Heart right ventricle (tissue), 16 donors: ENCODE measurements at places on chromosomes 1 and 21.
A peak's percentile ranks its signal among the peaks of the same experiment; 100 is the strongest.

GRCh38 chr1:93106226-93106625, 27.1 kb downstream of the MTF2 start:
- DNase-seq = no peak

GRCh38 chr1:237386362-237387143, 344.6 kb downstream of the RYR2 start:
- DNase-seq = no peak

- DNase-seq = no peak
These were observed 66.6 kb upstream of the CACHD1 start for GRCh38 chr1:64403331-64403730.

GRCh38 chr1:233261695-233262094, 33.8 kb downstream of the PCNX2 start:
- DNase-seq = no peak

- no peak for DNase-seq
These were observed 28.3 kb upstream of the A3GALT2 start for GRCh38 chr1:33349081-33349759.

- DNase-seq = no peak
These were observed 5.3 kb downstream of the CLCA2 start for GRCh38 chr1:86429122-86429725.

- DNase-seq = no peak
These were observed 14.9 kb upstream of the HJV start for GRCh38 chr1:146036241-146036964.

GRCh38 chr1:224609333-224609732, 6.8 kb upstream of the CNIH3 start:
- no peak for DNase-seq

- no peak for DNase-seq
These were observed 57.4 kb downstream of the UCK2 start for GRCh38 chr1:165884690-165885304.

GRCh38 chr1:38790422-38791163, 69.0 kb downstream of the RRAGC start:
- DNase-seq = no peak

GRCh38 chr1:93151474-93151873, 28.7 kb downstream of the TMED5 start:
- no peak for DNase-seq

GRCh38 chr1:53535846-53536245, 76.6 kb downstream of the DMRTB1 start:
- DNase-seq = no peak

GRCh38 chr1:158102881-158103674, 77.6 kb upstream of the CD1D start:
- DNase-seq = no peak

DNA sequence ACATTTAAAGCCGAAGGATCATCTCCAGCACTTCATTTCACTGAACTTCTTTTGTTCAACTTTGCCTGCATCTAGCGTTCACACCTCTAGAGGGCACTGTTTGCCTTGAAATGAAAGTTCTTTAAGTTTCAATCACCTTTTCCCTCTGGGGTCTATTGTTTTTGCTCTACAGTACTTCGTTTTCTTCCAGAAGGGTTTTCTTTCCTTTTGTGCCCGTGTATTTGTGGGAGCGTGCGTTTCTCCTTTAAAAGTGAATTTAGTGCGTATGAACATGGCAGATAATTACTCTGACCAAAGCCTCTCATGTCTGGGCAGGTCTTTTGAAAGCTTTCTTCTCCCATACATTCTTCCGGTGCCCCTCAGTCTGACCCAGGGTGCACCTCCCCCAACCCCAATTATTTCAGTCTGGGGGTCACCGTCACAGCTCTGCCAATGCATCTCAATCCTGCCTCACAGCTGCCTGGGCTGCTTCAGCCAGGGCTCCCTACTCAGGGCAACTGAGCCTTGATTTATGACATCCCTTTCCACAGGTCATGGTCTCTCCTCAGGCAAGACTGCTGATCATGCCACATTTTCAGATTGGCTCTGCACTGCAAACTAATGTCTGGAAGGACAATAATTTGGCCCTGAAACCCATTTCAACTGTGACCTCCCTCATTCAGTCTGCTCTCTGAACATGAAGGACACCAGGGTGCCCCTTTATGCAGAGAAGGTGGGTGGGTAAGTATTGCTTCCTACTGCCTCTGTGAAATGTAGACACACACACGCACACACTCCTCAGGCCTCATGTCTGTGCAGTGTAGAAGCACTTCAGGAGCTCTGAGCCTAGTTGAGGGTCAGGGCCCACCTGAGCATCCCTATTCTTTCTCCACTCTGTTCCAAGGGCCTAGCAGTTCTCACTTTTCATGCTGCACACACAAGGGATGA, 88.6 kb downstream of the NUF2 start:
- DNase-seq = no peak

GRCh38 chr1:78387871-78388270, 102.9 kb upstream of the PTGFR start:
- no peak for DNase-seq

- DNase-seq = no peak
These were observed 107.3 kb downstream of the TOMM20 start for GRCh38 chr1:235021321-235021720.

DNA sequence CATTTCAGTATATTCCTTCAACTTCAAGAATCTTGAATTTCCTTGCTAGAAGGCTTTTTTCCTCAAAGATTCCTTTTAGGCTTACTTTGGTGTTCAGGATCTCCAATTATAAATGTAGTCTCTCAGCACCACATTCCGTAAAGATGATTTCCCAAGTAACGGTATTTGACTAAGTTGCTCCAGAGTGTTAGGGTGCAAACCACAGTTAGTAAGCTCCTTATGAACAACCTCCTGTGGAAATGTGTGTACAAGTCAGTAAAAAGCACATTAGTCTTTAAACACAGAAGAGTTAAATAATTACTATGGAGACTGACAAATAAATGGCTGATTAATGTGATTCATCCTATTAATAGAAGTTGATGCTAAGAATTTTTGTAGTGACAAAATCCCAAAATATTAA, 10.3 kb downstream of the DONSON start:
- no peak for DNase-seq

DNA sequence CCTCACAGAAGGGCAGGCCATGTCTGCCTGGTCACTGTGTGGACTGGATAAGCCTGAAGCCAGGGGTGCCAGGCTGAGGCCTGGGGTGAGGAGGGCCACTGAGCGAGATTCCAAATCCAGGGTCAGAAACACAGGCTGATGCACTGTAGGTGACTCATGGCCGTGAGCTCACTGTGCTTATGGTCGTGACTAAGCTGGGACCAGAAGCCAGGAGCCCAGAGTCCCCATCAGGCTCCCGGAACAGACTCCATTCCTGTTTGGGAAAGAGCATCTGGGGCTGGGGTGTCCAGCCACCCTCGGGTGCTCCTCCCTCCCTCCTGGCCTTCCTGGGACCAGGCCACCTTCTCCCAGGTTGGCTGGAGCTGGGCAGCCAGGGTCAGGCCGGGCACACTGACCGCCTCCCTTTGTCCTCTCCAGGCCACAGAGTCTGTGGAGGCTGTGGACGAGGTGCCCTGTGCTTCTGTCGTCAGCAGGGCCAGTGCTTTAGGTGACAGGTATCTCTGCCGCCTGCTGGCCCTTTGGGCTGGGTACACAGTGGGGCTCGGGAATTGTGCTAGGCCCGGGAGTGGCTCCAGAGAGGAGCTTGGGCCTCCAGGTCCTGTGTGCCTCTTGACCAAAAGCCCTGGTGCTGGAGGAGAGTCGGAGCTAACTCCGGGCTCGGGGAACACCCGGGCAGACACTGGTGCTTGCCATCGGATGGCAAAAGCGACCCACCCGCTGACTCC, 36.7 kb downstream of the AJAP1 start:
- no peak for DNase-seq

GRCh38 chr1:118333601-118334210, 148.7 kb upstream of the SPAG17 start:
- no peak for DNase-seq

DNA sequence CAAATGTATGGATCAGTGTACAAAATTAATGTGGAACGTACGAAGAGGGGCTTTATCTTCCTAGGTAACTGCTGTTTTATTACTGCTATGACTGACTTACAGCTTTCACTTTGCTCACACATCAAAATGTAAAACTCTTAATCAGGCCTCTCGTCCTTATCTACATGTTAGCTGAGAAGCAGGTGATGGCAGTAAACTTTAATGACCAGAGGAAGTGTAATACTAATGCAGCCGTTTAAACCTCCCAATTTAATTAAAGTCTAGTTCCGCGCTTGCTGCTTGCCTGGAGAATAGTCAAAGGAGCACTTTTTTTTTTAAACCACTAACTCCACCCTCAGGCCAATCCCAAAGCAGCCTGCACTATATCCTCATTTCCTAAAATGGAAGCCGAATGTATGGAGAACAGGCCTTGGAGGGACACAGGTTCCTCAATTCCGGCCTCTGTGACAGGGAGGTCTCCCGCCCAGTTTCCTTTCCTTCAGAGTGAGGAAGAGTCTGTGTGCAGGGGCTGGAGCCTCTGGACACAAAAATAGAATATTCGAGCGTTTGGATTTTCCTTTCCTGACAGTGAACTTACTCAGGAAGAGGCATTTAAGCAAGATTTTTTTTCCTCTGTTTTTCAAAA, 36.7 kb upstream of the RASAL2 start:
- DNase-seq = no peak

GRCh38 chr21:38945545-38946245, 140.0 kb downstream of the ETS2 start:
- DNase-seq = no peak

DNA sequence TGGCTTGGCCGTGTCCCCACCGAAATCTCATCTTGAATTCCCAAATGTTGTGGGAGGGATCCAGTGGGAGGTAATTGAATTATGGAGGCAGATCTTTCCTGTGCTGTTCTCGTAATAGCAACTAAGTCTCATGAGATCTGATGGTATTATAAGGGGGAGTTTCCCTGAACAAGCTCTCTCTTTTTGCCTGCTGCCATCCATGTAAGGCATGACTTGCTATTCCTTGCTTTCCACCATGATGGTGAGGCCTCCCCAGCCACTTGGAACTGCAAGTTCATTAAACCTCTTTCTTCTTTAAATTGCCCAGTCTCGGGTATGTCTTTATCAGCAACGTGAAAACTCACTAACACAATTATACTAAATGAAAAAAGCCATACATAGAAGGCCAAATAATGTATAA, 101.3 kb upstream of the LYPLAL1 start:
- DNase-seq = no peak

- DNase-seq = peak; percentile 25
These were observed 87.9 kb upstream of the LYST start for GRCh38 chr1:235954306-235955283.

- no peak for DNase-seq
These were observed 1006.9 kb upstream of the PRMT6 start for GRCh38 chr1:106049595-106049994.

DNA sequence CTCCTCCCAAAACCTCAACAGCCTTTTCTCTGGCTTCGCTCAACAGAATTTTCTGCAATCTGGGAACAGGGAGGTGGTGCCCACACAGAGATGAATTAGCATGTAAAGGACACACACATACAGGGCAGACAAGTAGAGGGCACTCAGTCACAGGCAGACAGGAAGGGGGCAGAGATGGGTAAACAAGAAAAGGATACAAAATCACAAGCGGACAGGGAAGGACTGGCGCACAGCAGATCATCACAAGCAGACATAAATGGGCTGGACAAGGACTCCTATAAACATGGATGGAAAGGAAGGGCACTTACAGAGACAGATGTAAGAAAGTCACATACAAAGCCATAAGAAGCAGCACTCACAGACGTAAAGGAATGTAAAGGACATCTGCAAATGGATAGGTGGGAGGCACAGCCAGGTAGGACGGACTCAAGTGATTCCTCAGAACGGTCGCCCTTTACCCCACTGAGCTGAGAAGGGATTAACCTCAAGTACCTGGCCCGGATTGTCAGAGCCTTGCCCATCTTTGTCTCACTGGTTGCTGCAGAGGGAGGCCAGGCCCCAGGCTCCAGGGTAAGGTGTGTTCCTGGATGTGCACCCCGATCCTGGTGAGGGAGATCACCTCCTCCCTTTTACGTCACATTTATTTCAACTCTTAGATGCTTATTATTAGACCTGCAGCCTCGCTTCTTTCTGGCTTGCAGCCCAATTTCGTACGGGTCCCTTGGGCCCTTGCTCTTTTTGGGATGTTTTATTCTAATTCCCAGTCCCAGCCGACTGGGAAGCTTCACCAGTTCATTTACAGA, 836 bp upstream of the PRCC start:
- DNase-seq = no peak

DNA sequence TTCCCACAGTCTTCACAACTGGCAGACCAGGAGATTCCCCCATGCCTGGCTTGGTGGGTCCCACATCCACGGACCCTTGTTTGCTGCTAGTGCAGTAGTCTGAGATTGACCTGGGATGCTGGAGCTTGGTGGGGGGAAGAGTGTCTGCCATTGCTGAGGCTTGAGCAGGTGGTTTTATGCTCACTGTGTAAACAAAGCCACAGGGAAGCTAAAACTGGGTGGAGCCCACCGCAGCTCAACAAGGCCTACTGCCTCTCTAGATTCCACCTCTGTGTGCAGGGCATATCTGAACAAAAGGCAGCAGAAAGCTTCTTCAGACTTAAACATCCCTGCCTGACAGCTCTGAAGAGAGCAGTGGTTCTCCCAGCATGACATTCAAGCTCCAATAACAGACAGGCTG, 177.3 kb upstream of the ETV3 start:
- no peak for DNase-seq

GRCh38 chr1:97192872-97193572, 471.4 kb downstream of the PTBP2 start:
- no peak for DNase-seq

- no peak for DNase-seq
These were observed 122.9 kb downstream of the GLUL start for GRCh38 chr1:182268669-182269068.

DNA sequence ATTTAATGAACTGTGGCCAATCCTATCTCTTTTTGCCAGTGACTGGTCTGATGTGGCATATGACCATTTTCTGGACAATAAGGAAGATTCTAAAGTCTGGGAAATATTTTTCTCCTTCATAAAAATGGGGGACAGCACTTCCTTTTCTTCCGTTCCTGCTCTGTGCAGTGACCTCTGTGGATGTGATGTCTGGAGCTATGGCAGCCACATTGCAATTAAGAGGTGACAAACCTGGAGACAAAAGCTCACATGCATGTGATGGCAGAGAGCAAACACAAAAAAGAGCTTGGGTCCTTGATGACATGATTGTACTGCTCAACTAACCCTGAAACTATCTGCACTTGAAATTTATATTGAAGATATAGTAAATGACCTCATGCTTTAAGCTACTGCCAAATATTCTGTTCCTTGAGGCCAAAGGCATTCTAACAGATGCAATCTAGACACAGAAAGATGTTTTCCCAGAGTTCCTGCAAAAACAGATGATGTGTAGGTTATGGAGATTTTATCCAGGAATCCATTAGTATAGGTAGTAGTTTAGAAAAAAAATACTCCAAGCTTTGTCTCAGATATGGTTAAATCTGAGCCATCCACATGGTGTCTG, 2.2 kb upstream of the MAGI3 start:
- no peak for DNase-seq

DNA sequence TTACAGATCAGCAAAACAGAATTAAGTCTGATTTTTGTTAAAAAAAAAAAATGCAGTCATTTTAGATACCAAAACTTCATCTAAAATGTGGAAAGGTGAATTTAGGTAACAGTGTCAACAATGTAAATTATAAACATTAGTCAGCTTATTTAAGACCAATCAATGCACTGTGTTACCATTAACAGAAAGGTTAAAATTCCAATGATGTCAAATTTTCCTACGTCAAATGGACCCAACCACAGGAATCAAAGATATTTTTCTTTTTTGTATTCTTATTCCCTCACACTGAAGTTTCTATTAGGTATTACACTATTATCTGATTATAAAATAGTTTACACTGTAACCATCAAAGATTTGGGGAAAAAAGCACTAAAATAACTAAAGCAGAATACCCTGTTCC, 6.5 kb downstream of the ARHGAP29 start:
- DNase-seq = no peak

GRCh38 chr1:9561429-9561828, 22.2 kb downstream of the SLC25A33 start:
- DNase-seq = peak; percentile 66
